ENCODE measurements at places on chromosomes 13 and 19.

- DNase-seq = no peak
Measured at GRCh38 chr19:15673176-15673654, 328 bp downstream of the CYP4F12 start.

GRCh38 chr19:9531933-9532332 lies 6.5 kb downstream of the ZNF426 start:
- no peak for DNase-seq

- DNase-seq = no peak
Measured at GRCh38 chr19:18021121-18021755, 13.3 kb downstream of the ARRDC2 start.

DNA sequence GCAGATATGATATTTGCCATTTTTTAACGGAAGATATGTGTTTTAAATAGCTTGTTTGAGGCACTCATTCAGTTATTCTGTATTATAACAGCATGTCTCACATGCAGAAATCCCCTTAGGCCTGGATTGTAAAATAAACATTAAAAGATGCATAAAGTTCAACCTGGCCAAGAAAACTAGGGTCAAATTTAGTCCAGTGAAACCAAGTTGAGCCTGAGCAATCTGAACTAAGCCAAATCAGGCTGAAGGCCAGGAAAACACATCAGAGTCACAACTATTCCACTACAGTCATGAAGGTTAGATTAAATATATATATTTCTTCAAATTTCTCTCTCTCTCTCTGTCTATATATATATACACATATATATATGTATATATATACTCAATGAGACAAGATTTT lies 504.8 kb downstream of the SLITRK1 start:
- no peak for DNase-seq

DNA sequence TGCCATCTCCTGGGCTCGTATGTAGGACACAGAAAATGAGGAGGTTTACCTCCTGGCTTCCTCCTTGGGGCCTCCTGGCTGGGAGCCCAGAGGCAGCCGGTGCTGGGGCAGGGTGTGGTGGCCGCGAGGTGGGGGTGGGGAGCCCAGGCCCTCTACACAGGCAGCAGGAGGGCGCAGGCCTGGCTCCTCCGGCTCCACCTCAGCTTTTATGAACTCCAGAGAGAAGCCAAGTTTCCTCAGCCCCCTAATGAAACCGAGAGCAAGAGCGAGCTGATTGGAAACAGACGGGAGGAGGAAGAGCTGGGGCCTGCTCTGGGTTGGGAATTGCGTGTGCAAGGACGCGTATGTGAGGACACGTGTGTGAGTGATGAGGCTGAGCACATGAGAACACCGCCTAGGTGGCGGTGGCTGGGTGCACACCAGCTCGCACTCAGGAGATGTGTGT lies 23.1 kb downstream of the LYL1 start:
- no peak for DNase-seq

All from stimulated activated CD4-positive, alpha-beta T cell treated with anti-CD3 and anti-CD28 coated beads, TNF-alpha, amount 100 ng/mL, for 1 hour (primary cell).